Activated gamma-delta T cell (primary cell): ENCODE measurements at places on chromosomes 16 and 17.

DNA sequence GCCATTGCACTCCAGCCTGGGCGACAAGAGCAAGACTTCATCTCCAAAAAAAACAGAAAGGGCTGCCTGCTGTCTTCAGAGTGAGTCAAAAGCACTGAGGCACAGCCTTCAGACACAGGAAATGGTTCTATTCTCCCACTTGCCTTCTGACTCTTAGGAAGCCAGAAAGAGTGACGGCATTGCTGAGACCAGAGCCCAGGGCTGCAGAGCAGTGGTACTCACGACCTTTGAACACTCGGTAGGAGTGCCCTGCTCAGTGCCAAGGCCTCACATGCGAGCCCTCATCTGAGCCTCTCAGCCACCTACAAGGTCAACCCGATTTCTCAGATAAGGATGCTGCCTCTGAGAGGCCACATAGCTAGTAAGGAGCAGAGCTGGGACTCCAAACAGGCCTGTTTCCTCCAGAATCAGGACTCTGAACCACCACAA, 3.5 kb upstream of the ITGAE start:
- no peak for DNase-seq

DNA sequence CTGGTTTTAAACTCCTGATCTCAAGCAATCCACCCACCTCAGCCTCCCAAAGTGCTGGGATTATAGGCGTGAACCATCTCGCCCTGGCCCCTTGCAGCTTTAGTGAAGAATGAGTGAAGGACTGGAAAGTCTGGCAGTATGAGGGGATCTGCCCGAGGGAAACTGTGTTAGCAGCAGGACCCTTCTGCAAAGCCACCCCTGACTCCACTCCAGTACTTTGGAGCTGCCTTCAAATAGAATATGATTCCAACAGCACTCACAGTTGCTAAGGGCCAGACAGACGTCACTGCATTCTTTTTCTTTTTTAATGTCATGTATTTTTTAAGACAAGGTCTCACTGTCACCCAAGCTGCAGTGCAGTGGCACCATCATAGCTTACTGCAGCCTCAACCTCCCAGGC, 52.3 kb downstream of the KPNA2 start:
- DNase-seq, result no peak

- DNase-seq, result no peak
These were observed 37.0 kb upstream of the PEMT start for GRCh38 chr17:17628388-17629008.

DNA sequence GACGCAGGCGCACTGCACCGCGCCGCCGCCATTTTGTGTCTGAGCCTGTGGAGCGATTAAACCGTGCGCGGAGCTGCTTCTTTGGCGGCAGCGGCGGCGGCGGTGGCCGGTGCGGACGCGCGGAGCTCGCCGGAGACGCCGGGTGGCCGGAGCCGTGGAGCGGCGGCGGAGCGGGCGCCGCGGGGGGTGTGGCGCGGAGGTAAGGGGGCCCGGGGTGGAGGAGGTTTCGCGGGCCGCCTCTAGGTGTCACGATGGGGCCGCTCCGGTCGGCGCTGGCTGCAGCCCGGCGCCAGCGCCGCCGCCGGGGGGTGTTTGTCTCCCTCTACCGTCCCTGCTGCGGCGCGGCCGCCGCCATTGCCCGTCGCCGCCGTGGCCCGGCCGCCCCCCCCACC, at the start of gene CTCF:
CTCF (plus strand) TSS at position 1 of the 392 bp plus-strand sequence. CDS start 48,307 bp downstream, outside the sequence.
- peak; percentile 85 for DNase-seq

GRCh38 chr17:64129515-64129764, 504 bp downstream of the ERN1 start:
- no peak for DNase-seq
